ENCODE measurements at places on chromosomes 4 and X.

DNA sequence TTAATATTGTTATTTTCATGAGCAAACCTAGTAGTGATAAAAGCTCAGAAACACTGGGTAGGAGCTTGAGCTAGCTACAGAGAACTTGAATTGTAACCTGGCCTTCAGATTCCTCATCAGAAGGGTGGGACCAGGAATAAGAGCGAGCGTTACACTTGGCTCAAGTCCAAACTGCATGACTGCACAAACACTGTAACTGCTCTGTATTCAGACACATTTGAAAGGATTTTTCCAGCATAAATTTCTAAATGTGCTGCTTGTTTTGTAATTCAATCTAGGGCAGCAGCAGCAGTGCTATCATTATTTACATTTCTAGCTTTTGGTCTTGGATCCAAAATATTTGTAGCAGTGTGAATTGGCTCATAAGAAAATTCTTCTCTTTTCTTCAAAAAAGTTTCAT lies 133.0 kb upstream of the TMLHE start:
- no peak for DNase-seq

- no peak for DNase-seq
These were observed 3.1 kb upstream of the PPP2R2C start for GRCh38 chr4:6475492-6476020.

DNA sequence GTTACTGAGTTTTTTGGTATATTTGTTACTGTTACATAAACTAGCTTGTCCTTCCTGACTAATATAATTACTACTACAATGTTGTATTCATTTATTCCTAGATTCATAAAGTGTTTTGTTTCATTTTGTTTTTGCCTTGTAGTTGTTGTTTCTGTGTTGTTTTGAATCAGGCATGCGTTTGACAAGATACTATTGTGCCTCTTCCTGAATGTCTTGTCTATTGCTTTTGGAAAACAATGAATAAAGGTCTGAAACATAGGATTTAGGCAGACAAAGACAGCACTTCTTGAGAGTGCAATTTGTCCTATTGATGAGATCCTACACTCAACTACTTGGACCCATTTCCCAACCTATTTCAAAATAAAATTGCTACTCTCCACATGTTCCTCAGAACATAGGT lies 630.4 kb upstream of the BOD1L1 start:
- DNase-seq, result no peak

DNA sequence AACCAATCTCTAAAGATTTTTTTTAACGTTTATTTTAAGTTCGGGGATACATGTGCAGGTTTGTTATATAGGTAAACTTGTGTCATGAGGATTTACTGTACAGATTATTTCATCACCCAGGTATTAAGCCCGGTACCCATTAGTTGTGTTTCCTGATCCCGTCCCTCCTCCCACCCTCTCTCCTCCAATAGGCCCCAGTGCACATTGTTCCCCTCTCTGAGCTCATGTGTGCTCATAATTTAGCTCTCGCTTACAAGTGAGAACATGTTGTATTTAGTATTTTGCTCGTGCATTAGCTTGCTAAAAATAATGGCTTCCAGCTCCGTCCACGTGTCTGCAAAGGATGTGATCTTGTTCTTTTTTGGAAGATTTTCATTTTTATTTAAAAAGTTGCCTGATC lies 2309.4 kb upstream of the AGA start:
- no peak for DNase-seq

GRCh38 chrX:7109838-7110793 lies 37.4 kb upstream of the STS start:
- no peak for DNase-seq
